Left ventricle myocardium superior (tissue), 1 donor: ENCODE measurements at places on chromosomes 6 and 20.

DNA sequence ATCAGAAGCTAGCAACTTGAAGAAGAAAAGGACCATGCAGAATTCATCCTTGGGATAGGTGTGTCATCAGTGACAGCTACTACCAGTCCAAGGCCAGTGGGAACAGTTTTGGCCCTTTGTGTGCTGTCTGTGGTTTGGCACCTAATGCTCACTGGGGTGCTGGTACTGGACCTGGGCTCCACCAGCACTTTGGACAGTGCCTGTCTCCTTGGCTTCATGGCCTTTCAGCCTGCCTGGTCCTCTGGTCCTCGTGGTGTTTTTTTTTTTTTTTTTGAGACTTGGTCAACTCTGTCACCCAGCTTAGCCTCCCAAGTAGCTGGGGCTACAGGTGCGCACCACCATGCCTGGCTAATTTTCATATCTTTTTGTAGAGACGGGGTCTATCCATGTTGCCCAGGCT, 56.3 kb downstream of the AKAP7 start:
- DNase-seq: no peak

- no peak for DNase-seq
Observed at GRCh38 chr20:3550837-3551236, 80.0 kb downstream of the ATRN start.

DNA sequence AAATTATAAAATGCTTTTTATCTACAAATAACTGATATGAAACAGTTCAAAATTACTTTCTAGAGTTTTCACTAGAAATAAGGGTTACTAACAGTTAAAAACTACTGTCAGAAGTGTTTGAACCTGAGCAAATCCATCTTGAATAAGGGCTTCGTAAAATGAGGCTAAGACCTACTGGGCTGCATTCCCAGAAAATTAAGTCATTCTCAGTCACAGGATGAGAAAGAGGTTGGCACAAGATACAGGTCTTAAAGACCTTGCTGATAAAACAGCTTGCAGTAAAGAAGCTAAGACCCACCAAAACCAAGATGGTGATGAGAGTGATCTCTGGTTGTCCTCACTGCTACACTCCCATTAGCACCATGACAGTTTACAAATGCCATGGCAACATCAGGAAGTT, 93.7 kb downstream of the PLG start:
- DNase-seq: no peak

GRCh38 chr20:24648919-24649318, 179.5 kb downstream of the SYNDIG1 start:
- DNase-seq: no peak

GRCh38 chr6:91886183-91886795, 1299.4 kb upstream of the MAP3K7 start:
- no peak for DNase-seq

- DNase-seq: no peak
Observed at GRCh38 chr6:35248965-35249364, 10.6 kb upstream of the ZNF76 start.

DNA sequence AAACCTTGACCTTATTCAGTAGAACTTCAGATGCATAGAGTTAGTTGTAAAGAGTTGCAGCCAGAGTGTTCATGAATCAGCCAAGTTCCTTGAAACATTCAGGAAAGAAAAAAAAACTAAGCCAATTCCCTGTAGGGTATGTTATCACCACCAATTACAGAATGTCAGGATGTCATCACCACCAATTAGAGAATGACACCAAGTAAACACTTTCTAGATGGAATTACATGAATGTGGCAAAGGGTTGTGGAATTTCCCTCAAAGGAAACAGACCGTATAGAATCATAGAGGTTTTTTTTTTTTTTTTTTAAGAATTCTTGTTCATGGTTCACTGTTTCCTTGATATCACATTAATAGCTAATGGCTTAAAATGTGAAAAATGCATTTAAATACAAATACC, 472.1 kb upstream of the RNF217 start:
- no peak for DNase-seq
